ENCODE measurements at places on chromosomes 16 and 17.

- no peak for DNase-seq
These were observed 40.7 kb upstream of the SLC38A10 start for GRCh38 chr17:81335773-81336157.

- DNase-seq: no peak
These were observed 3.3 kb downstream of the ZNF652 start for GRCh38 chr17:49358641-49359247.

GRCh38 chr16:11639925-11640899, 28.0 kb upstream of the SNN start:
- peak; percentile 32 for DNase-seq

DNA sequence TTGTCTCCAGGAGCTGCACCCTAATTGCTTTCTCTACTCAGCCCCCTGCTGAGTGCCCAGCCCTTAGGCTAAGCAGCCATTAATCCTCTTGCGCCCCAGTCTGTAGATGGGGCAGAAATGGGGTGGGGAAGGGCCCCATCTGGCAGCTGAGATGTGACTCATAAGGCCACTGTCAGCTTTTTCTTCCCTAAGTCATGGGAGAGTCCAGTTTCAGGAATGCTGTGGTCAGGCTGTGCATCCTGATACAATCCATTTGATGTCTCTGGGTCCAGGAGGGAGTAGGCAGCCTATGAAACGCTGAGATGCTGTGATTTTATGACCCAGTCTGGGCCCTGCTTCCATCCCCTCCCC, 12.3 kb downstream of the PLXDC1 start:
- DNase-seq: peak; percentile 73

DNA sequence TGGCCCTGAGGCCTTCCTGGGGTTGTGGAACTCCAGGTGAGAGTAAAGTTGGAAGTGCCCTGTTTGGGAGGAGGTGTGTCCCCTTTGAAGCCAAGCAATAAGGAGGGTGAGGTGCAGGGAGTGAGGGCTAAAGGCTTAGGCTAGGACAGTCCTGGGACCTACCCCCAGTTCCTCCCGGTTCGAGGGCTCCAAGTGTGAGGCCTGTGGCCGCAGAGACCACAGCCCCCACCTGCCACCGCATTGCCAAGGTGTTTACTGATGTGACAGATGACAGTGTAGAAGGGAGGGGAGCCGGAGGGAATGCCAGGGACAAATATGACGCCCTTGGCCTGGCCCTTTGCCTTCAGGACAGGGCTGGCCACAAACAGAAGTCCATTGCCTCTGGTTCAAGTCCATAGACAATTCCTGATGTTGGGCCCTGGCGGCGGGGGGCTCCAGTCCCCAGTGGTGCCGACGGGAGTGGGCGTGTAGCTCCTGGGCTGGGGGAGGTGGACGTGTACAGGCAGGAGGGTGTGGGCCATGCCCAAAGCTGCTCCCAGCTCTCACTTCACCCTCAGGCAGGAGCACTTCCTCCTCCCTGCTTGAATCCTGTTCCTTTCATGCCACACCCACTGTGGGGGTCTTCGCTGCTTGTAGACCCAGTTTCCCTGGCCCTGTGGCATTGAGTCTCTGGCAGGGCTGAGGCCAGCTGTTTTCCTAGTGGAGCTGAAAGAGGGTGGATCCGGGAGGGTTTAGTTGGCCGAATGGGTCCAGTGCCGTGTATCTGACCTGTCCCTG, 3.2 kb downstream of the ADORA2B start:
- DNase-seq: no peak

GRCh38 chr17:49748223-49748622, 15.7 kb downstream of the FAM117A start:
- no peak for DNase-seq

GRCh38 chr17:20026960-20027359, 17.8 kb downstream of the SPECC1 start:
- DNase-seq: no peak
